ENCODE measurements at places on chromosomes 1 and 21.

GRCh38 chr1:236619398-236619797 lies 15.1 kb upstream of the HEATR1 start:
- no peak for DNase-seq

GRCh38 chr1:184792450-184792969 lies 37.9 kb upstream of the EDEM3 start:
- DNase-seq, result peak; percentile 78

GRCh38 chr1:1597275-1597930 lies 2.5 kb downstream of the FNDC10 start:
- peak; percentile 67 for DNase-seq

DNA sequence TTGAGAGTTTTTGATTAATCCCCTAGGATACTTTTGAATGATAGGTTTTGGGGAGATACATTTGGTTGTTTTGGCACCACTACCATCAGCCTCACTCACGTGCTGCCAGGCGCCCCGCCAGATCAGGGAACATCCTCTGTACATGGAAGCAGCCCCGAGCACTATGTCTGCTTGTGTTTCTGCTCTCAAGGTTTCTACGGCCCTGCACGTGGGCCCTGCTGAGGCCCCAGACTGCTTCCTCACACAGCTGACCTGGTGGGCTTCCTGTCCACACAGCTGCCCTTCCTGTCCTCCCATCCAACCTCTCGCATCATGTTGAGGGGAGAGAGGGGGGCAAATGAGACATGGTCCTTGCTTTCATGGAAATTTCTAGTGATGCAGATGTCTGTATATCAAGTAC lies 20.0 kb downstream of the ADARB1 start:
- DNase-seq, result no peak

- no peak for DNase-seq
These were observed 46.3 kb downstream of the CASQ2 start for GRCh38 chr1:115722221-115722620.

DNA sequence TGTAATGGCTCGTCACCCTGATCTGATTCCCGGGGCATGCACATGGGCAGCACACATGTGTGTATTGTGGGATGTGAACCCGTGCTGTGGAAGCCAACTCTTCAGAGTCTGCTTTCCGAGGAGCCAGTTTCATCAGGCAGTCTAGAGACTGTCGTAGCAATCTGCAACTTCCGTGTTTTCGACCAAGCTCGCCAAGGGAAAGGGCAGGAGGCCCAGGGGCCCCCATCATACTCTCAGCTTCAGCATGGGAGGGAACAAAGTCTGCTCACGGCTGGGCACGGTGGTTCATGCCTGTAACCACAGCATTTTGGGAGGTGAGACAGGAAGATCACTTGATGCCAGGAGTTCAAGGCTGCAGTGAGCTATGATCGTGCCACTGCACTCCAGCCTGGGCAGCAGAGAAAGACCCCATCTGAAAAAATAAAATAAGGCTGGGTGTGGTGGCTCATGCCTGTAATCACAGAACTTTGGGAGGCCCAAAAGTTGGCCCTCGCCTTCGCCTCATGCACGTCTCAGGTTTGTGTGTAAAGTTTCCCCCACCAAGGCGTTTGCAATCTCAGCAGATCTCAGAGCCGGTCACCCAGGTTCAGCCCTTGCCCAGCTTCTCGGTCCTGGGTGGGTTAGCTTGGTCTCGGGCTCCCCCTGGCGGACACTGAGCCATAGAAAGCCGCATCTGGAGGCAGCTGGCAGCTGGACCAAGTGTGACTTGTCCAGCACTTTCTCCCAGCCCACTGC lies 48.5 kb upstream of the SLC25A33 start:
- DNase-seq, result peak; percentile 86

GRCh38 chr1:157968508-157968907 lies 24.9 kb upstream of the KIRREL1 start:
- peak; percentile 12 for DNase-seq

DNA sequence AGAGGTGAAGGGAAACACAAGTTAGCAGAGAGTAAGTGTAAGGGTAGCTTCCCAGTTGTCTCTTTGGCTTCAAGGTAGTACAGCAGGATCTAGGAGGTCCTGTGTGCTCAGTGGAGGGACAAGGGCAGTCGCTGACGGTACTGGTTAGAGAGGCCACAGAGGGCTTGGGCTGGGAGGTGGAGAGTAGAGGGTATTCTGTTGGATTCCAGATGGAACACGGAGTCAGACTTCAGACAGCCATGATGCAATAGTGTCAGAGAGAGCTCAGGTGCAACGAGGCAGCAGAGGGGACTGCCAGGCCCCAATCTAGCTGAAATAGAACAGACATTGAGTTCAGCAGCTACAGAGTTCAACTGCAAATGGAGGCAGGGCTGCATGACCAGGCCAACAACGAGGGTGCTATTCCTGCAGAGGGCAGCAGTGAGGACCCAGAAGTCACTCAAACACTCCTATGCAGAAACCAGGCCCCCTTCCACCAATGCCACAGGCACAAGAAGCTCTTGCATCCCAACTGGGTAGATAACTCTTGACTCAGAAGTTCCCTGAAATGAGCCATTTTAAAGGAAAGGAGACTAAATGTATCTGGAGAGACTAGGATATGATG lies 325.0 kb upstream of the ESRRG start:
- DNase-seq, result peak; percentile 11

DNA sequence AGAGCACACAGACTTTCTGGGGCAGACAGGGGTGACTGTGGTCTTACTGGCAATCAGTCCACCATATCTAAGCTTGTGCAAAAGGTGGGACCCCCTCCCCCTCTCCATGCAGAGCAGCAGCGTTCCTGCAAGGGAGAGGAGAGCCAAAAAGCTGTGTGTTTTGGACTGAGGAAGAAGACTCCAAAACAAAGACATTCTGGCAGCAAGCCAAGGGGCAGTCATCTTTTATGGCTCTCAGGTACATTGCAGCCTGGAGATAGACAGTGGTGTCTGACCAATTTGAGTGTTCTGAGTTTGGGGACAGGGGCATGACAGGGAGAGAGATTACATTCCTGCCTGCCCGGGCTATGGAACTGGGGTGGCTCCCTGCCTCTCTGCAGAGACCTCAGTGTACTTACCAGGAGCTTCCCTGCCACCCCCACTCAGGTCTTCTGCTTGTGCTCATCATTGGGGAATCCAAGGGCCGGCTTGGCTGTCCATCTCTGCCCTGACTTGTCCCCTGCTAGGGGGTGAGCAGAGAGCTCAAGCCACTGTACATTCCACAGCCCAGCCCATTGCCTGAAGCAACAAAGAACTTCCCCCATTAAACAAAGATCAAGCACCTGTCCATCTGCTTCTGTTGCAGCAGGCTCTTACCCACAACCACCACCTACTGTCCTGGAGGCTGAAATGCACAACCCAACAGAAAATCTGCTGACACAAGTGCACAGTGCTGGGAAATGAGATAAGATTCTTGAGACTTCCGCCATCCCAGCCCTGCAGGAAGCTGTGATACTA lies 131.1 kb downstream of the EVI5 start:
- peak; percentile 80 for DNase-seq

All from hematopoietic multipotent progenitor cell treated with erythropoietin and hydrocortisone succinate and interleukin-3 and kit ligand, for 4 days (in vitro differentiated cells).